ENCODE measurements at places on chromosomes 2 and 18.

DNA sequence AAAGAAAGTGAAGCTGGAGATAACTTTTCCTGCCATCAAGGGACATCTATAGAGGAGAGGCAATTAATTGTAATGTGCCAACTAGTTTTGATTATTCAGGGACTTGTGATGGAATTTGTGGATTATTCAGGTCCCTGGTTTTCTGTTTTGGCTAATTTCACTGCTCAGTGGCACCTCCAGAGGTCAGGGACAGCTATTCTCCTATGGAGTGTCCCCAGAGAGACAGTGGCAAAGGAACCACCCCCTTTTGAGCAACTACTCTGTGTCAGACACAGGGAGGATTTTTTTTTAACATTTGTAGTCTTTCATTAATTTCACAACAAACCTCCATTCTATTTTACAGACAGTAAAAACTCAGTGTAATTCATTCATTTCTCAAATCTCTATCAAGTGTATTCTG lies 206.0 kb upstream of the SPRED2 start:
- DNase-seq = no peak

- no peak for DNase-seq
Observed at GRCh38 chr2:102111823-102112222, 30.7 kb upstream of the IL1R1 start.

DNA sequence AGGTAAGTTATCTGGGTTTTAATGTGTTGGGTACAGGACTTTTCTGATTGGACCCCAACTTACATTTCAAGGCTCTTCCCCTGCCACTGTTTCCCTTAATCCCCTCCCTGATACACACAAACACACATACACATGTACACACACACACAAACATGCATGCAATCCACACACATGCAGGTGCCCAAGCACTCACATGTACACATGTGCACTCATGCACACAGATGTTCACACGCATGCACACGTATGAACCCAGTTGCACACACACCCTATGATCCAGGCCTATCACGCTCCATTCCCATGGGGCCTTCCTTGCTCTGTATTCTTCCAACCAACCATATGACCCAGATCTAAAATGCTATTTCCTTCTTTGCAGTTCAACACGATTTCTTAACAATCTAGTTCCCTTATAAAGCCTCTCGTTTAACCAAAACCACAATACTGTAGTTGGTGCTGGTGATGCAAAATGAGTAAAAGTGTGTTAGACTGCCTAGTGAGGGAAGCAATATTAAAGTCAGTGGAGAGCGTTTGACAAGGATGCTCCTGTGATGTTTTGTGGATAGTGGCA lies 11.1 kb downstream of the SERPINB8 start:
- no peak for DNase-seq

GRCh38 chr18:33755391-33755790 lies 177.4 kb downstream of the ASXL3 start:
- no peak for DNase-seq

- DNase-seq = no peak
Observed at GRCh38 chr18:41644466-41644865, 310.6 kb upstream of the PIK3C3 start.

GRCh38 chr2:238936162-238937052 lies 88.5 kb downstream of the TWIST2 start:
- DNase-seq = peak; percentile 44

- DNase-seq = no peak
Observed at GRCh38 chr2:235668782-235669181, 174.9 kb downstream of the AGAP1 start.

GRCh38 chr2:71608034-71608433 lies 154.7 kb downstream of the DYSF start:
- DNase-seq = peak; percentile 32

- no peak for DNase-seq
Observed at GRCh38 chr2:218826791-218827190, 4.8 kb downstream of the PRKAG3 start.

DNA sequence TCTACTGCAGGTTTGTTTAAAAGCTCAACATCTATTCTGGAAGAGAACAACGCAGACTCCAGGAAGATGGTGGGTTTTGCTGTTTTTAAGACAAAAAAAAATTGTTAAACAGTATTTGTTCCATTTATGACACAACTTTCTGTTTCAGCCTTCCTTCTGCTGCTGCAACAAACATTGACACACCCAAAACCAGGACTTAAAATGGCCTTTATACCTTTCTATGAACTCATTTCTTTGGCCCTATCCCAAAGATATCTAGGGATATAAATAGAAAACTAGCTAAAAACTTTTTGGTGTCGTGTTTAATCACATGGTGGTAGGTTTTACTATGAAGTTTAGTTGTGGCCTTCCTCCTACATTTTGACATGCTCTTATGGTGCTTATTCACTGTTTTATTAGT lies 964 bp upstream of the GALNT3 start:
- no peak for DNase-seq

- no peak for DNase-seq
Observed at GRCh38 chr2:70084973-70085710, 2.1 kb upstream of the PCBP1 start.

DNA sequence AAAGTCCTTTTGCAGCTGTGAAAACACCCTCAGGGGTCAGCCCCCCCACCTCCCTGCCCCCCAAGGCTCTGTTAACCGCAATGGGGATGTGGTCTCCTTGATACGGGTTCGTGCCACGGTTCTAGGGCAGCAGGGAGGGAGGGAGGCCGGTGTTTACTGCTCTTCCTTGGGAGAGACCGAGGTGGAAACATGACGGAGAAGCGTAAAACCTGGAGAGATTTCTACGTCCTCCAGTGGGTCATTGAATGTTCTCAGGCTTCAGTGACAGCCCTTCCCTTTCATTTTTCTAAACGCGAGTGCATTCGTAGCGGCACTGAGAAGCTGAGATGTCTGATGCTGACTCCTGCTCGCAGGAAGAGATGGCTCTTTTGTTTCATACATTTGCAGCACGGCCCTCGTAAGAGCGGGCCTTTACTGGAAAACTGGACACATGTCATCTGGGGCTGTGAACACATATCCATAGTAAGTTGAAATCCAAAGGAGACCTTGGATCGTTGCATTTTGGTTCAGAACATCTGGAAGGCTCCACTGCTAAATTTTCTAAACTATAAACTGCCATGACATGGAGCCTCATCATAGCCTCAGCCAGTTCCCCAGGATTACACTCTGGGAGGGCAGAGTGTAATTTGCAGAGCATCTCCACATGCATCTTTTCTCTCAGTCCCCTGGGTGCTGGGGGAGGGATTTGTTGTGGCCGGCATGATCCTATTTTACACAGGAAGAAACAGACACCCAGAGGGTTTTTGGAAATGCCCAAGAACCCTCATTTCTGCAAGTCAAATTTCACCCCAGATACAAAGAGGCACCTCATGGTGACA lies 40.6 kb upstream of the HDAC4 start:
- no peak for DNase-seq

DNA sequence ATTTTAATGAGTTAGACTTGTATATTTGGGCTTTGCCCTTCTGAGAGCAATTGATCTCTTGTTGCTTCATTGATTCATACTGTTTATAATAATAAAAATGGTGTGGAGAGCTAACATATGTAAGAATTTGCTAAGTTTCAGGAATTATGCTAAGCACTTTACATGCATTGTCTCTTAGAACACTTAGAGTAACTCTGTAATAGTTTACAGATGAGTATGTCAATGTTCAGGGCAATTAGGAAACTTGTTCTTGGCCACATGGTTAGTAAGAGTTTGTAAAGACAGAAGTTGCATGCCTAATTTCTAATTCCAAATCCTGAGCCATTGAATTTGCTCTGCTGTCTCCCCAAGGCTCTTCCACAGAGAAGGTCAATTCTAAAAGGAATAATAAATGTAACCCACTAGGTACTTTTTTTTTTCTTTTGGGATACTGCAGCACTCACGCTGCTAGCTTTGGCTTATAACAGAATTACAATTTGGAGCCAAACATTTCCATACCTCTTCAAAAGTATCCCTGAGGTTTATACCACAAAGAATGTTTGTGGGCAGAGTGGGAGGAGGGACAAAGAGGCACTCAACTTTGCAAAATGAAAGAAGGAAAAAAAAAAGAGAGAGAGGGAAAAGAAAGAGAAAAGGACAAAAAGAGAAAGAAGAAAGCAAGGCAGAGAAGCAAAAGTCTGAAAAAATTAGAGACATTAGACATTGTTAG lies 232.4 kb downstream of the CALCRL start:
- DNase-seq = no peak

GRCh38 chr2:235263205-235264120 lies 230.4 kb upstream of the AGAP1 start:
- DNase-seq = no peak

- no peak for DNase-seq
Observed at GRCh38 chr2:159201360-159202063, 85.0 kb downstream of the WDSUB1 start.

- DNase-seq = no peak
Observed at GRCh38 chr18:20997371-20997770, 114.2 kb downstream of the ROCK1 start.

- DNase-seq = no peak
Observed at GRCh38 chr2:58293056-58293455, 51.9 kb upstream of the FANCL start.

DNA sequence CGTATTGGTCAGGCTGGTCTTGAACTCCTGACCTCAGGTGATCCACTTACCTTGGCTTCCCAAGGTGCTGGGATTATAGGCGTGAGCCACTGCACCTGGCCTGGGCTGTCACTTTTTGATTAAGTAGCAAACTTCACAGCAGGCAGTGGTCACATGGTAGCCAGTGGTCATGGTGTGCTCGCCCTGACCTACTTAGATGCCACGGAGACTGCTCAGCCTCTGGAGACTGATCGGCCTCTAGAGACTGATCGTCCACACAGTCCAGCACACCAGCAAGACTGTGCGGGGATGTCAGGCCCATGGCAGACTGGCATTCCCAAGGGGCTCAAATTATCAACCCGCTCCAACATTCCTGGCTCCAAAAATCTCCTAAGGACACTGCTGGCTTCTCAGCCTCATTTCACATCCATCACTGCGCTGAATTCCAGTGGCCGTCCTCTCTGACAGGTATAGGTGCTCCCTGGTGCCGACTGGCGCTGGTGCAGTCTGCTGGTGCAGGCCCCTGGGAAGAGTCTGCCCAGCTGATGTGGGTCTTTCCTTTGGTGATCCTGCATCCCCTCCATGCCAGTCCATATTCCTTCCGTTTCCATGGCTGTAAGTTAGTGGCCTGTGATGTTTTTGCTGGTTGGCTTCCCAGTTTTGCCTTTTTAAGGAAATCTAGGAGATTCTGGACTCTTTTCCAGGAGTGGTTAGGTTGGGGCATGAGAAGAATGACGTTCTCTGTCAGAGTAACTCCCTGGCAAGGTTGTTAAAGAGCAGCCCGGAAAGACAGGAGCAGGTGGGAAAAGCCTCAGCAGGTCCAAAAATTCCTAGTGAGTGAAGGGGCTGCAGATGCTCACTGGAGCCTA lies 374.5 kb upstream of the HS6ST1 start:
- peak; percentile 44 for DNase-seq

GRCh38 chr2:104872866-104873688 lies 19.2 kb downstream of the POU3F3 start:
- no peak for DNase-seq

GRCh38 chr2:59440491-59440890 lies 1113.0 kb downstream of the BCL11A start:
- no peak for DNase-seq

DNA sequence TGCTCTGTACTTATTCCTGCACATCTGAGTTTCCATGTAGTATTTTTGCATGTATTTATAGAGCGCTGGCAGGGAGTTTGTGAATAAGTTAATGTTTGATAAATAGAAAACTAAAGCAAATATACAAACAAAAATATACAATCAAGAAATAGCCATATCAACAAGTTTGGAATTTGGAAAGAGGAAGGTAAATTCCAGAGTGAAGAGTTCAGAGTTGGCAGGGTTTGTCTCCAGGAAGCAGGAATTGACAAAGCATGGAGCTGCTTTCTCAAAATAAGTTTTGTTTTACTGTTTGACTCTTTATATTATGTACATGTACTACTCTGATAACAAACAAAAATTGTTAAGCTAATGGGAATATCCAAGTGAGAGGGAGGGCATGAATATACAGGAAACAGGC lies 80.3 kb downstream of the SPOPL start:
- DNase-seq = no peak

- no peak for DNase-seq
Observed at GRCh38 chr2:15365411-15365810, 195.7 kb downstream of the NBAS start.

DNA sequence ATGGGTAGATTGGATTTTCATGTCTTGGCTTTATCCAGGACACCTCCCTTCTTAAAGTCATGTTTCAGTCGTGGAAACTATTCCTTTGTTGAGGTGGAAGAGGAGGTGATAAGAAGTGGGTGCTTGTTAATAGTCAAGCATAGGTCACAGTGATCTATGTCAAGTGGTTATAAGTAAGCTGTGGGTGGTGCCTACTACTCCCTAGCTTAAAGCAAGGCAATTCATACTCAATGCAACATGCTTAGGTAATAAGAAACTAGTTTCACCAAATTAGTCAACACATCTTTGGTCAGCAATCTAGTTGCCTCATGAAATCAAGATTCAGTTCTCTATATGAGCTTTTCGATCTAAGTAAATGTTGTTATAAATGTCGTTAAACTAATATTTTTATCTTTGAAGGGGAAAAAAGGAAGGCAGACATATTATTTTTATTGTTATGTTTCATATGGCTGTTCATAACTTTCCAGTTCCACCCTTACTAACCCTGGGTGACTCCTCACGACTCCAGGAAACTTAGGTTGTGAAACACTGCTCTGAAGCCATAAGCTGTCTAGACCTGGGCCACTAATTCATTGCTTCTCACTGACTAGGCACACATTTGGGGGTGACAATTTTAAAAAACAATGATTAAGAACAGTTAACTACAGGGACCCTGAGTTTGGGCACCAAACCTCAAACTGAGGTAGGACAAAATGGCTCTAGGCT lies 5.8 kb upstream of the ABCB11 start:
- no peak for DNase-seq

DNA sequence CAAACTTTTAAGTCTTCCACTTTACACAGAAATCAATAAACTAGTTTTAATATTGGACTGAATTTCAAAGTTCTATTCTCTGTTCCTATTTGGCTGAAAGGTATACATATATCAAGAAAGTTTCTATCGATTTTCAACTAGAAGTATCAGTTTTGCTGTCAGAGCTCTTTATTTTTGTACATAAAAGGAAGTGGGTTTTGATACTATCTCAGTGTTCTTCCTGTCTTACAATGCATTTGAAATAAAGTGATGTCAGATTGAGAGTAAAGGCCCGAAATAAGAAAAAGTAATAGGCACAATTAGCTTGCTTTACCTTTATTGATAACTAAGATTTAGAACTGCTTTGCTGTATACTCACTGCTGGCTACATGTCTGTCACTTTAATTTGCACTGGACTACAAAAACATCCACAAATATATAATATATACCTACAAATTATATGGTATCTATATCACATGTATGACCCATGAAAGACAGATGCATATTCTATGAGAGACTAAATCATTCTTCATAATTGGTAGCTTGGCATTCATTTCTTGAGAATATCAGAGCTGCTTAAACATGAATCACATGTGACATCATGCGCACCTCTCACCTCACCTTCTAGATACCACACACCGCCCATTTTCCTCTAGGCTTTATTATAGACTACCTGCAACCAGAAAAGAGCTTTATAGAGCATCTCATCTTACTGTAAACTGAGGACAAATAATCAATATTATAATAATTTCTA lies 83.6 kb downstream of the ASXL2 start:
- no peak for DNase-seq

GRCh38 chr2:136693966-136694365 lies 71.4 kb upstream of the THSD7B start:
- DNase-seq = no peak

- no peak for DNase-seq
Observed at GRCh38 chr2:100909534-100910081, 89.7 kb downstream of the NPAS2 start.

GRCh38 chr2:8582651-8583399 lies 99.0 kb upstream of the ID2 start:
- DNase-seq = peak; percentile 67

Measured in type B pancreatic cell (in vitro differentiated cells).